ENCODE measurements at places on chromosomes 5 and 9.

GRCh38 chr5:8399471-8399870, 530.5 kb downstream of the MTRR start:
- DNase-seq = no peak

DNA sequence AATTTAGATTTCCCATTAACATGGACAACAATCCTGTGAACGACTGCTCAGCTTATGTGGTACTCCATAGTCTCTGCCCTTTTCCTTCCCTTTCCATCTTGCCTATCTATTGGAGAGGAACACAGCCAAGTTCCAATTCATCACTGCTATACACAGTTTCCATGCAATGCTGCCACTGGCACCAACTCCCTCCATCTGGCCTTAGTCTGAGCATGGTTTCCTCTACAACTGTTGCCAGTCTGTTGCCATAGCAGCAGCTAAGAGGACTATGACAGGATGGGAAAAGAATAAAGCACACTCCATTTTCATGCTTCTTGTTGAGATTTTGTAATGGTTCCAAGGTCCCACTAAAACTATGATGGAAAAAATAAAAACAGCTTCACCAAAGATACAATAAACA, 189.0 kb downstream of the HCN1 start:
- DNase-seq = no peak

- no peak for DNase-seq
Observed at GRCh38 chr5:116626272-116626723, 51.7 kb upstream of the SEMA6A start.

GRCh38 chr5:41250351-41250987, 37.1 kb upstream of the C6 start:
- no peak for DNase-seq

DNA sequence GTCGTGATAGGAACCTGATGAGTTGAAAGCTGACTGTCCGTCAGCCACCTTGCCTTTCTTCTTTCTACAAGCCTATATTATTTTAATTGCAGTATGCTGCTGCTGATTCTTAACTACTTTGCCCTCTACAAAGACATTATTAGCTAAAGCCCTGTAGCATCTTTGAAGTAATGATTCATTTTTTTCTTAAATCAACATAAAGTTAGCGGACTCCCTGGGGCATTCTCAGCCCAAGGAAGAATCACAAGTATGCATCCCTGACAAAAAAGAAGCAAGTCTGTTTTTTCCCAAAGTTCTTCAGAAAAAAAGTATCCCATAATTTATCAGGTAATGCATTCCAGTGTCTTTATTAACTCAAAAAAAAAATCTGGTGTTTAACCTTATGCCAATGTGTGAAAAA, 69.5 kb upstream of the TAS2R1 start:
- DNase-seq = no peak

DNA sequence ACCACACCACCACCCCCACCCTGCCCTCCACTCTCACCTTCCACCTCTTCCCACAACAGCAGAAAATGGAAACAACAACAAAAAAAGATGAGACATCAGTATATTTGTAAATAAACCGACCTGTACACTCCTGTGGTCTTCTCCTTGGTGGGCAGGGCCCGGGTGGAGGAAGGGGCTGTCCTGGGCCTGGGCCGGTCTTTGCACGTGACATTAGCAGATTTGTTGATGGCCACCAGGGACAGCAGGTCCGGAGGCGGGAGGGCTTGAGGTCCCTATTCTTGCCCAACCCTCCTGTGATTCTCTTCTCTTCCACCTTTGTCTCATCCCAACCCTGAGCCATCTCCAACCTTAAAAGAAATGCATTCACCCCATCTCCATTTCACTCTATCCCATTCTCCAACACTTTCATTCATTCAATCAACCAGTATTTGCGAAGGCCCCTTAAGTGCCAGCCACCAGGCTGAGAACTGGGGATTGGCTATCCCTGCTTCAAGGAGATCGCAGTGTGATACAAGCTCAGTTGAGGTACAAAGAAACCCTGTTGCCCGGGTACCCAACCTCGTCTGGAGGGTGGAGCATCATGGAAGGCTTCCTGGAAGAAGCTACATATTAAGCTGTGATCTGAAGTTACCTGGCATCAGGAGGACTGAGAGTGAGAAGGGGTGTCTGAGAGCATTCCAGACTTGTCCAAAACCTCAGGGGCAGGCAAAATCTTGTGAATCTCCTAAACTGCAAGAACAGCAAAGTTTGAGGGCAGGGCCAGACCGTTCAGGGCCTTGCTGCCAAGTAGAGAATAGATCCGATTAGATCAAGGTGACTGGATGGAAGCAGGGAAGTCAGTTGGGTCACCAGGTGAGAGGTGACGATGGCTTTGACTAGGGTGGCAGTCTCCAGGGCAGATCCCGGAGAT, 87.4 kb downstream of the LMX1B start:
- DNase-seq = no peak

DNA sequence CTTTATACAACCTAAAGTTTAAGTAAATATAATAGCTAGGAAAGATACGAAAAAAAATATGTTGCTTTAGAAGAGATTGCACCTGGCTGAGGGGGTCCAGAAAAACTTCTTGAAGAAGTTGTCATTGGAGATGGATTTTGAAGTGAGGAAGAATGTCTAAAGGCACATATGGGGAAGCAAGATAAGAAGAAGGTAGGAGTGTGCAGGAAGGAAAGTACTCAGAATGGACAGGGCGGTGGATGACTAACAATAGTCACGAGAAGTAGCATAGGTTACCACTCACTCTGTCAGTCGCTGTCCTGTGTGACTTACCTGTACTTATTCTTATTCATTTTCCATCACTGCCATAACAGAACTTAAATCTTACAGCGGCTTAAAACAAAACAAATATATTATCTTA, 251.6 kb downstream of the GRIA1 start:
- DNase-seq = no peak

DNA sequence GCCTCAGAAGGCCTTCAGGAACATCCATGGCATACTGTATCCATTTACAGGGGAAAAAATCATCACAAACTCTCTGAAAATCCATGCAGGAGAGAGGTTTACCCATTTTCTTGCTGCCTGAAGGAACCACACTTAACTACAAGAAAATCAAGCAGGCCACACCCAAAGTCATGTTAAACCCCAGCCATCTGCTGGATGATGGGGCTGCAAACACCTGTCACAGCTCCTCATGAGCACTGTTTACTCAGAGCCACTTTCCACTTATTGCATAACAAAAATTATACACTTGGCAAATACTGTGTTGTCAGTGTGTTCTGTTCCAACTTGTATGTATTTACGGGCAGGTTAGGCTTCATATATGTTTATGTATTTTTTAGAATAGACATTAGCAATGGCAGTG, 35.8 kb downstream of the PPIC start:
- DNase-seq = no peak

DNA sequence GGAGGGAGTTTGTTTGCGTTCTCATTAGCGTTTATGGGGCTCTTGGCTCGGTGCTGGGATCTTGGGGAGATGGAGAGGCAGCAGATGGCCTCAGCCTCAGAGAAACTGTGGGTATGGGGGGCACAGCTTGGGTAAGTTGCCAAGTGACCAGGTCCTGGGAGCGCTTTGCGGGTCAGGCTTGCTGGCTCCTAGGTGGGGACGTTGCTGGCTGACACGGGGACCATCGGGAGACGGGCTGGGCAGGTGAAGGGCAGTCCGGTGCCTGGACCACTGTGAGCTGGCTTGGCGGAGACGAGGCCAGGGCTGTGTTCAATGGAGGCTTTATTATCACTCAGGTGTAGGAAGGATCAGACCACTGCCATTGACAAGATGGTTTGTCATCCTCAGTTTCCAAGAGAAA, 30.0 kb downstream of the FGD3 start:
- no peak for DNase-seq

- DNase-seq = no peak
Observed at GRCh38 chr5:160837211-160837610, 14.8 kb downstream of the ATP10B start.

DNA sequence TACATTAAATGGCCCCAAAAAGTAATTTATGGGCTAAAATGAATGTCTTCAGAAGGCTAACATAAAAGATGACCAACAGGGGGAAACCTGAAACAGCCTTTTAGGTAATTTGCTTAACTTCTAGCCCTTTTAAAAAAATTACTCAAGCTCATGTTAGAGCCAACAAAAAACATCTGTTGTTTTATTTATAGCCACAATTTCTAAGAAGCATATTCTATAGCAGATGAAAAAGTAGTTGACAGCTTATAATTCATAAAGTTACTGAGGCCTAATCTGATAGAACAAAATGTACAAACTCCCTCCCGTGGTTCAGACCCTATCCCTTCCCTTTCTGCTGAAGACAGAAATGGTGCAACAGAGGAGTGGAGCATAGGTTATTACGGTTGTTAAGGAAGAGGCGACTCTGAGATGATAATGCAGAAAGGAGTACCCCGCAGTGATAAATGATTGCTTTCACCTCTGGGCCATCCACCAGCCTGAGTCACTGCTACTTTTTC, 46.1 kb downstream of the PIK3R1 start:
- no peak for DNase-seq

- DNase-seq = no peak
Observed at GRCh38 chr5:167993771-167994170, 297.7 kb upstream of the WWC1 start.

DNA sequence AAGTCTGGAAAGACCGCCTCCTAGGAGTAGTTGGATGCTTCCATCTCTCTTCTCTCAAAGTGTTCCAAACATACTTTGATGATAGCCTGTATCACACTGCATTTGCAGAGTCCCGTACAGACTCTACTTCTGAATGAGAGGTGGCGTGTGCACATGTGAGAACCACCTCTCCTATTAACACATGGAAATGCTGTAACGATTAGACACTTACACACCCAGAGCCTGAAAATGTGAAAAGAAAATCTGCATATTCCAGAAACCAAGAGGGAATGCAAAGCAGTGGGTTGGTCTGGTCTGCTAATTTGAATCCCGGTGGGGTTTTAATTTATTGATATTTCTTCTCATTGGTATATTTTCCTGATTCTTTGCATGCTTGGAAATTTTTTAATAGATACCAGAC, 10.5 kb downstream of the UGCG start:
- DNase-seq = no peak

- DNase-seq = no peak
Observed at GRCh38 chr9:131013771-131014676, 5.0 kb downstream of the LAMC3 start.

DNA sequence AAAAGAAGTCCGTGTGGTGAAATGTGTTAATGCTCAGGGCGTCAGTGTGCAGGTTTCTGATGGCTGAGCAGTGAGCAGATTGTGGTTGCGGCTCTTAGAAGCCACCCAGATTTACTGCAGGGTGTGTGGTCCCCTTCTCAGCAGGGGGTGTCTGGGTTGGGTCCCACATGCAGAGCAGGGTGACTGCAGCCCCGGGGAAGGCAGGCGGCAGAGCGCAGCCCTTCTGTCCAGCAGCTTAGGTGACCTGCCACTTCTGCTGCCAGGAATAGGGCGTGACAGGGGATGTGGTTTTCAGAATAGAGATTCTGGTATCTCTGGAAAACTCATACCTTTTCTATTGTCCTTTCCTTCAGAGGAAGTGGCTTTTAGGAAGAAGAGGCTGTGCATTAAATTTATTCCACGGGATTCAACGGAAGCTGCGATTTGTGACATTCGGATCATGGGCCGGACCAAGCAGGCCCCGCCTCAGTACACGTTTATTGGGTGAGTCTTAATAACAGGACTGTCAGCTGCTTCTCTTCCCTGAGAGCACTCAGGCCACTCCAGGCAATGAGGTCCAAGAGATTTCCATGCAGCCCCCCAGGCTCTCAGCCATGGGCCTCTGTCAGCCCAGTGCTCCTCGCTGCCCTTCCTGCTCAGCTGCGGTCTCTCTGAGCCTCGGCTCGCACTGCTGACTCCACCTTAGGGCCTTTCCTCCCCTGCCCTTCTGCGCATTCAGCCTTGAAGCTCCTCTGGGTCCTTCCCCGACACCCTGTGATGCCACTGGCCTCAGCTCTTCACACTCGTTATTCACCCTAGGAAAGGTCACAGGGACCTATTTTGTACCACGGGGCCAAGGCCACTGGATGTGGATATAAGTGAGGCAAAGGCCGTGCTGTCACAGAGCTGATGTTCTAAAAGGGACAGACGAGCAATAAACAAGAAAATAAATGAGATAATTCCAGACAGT, 65.4 kb downstream of the MVB12B start:
- no peak for DNase-seq
